ENCODE measurements at places on chromosomes 4 and X.

DNA sequence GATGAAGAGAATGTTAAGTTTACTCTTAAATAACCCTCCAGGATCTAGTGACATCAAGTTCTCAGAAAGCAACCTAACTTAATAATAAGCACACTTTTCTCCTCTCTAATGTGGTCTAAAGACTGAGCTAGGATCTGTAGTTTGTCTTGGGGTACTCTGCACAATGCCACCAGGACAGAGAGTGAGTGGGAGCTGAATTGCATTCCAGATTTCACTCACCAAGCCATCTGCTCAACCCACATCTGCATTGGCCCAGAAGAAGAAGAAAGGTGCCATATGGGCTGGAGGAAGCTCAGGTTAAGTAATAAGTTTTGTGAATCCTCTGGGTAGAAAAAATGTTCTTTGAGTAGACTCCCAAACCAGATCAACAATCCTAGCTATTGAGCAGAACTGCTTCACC lies 384.6 kb downstream of the PPP3CA start:
- DNase-seq = no peak

GRCh38 chr4:107050525-107051135 lies 14.5 kb upstream of the DKK2 start:
- DNase-seq = no peak

- no peak for DNase-seq
These were observed 1088.5 kb upstream of the PABPC4L start for GRCh38 chr4:135290136-135290535.

- DNase-seq = no peak
These were observed 169.4 kb downstream of the MAD2L1 start for GRCh38 chr4:119897260-119897659.

DNA sequence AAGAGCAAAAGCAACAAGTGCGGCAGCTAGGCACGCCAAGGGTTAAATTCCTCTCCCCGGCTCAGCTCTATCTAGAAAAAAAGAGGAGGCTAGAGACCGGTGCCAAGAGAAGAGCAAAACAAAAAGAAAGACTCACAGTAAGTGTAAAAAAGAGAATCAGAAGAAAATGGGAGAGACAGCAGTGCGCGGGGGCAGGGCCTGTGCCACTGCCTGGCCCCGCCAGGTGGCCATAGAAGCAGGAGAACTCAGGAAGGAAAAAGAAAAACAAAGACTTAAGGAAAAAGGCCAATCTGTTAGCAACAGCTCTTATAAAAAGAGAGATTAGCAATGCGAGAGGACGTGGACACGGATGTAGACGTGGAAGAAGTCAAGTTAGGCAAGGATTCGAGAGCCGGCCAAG lies 3.2 kb downstream of the ACOX3 start:
- DNase-seq = no peak

DNA sequence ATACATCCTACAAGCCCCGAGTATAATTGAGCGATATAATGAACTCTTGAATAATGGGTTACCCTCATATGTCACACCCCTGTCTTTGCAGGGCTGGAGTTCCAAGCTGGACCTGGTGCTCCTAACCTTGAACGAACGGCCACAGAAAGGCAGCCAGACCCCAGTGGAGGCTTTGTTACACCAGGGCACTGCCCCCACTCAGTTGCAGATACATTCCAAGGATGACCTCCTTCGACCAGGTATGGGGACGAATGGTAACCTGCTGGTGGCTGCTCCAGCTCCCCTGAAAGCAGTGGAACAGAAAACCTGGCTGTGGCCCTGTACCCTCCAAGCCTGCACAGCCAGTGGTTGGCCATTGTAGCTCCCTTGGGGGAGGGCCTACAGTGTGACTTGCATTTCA lies 56.6 kb upstream of the CCDC149 start:
- no peak for DNase-seq

Data from activated naive CD4-positive, alpha-beta T cell treated with Interleukin-2 at 50 U/mL for 16 hours (primary cell).